ENCODE measurements at places on chromosomes 1 and 21. TPM values are rescaled to one million over a fixed set of nuclear protein-coding genes. Genes with fewer than 3 reads are reported as not detected.

GRCh38 chr21:21921410-21922232 is 923.4 kb downstream of the NCAM2 start:
- DNase-seq, result no peak
- no peak overlapping the region for H3K27ac ChIP-seq
- H3K36me3 ChIP-seq, result no peaks in the 10 kb centered on the region
- no peaks in the 10 kb centered on the region for H3K27me3 ChIP-seq

DNA sequence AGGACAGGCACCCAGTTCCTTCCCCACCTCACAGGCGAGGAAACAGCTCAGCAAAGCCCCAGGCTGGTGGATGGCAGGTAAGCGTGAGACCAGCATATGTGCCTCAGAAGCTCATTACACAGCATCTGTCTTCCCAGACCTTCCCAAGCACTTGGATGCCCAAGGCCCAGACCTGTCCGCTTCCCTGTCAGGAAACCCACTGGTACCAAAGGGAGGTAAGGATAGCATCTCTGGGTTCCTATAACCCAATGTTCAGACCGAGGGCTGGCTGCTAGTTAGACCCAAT is 3.3 kb downstream of the POFUT2 start:
- H3K4me3 ChIP-seq, result no peak overlapping the region
- no peak for DNase-seq
- H3K36me3 ChIP-seq, result peaks cover 56% of the 10 kb centered on the region
- no peak overlapping the region for H3K27ac ChIP-seq
- H3K27me3 ChIP-seq, result no peaks in the 10 kb centered on the region
- peaks cover 15% of the 10 kb centered on the region for H3K4me1 ChIP-seq

The NBPF10 gene
- 4.4 TPM for total RNA-seq

The PLA2G5 gene
- total RNA-seq, result not detected

DNA sequence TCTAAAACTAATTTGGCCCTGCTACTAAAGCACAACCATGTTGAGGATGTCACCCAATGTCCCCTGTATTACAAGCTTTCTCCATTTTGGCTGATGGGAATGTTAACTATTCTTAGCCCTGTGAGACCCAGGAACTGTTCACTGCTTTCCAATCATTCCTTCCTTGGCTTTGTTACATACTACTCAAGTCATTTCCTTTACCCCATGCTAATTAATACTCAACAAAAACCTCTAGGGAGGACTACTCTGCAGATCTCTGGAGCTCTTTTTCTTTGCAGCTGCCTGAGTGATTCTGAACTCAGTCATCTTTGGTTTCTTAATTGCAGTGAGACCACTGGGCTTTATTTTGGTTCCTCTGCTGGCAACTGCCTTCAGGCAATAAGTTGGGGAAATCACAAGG is 23.3 kb upstream of the RPE65 start:
- no peak overlapping the region for H3K27ac ChIP-seq
- no peak for DNase-seq
- no peaks in the 10 kb centered on the region for H3K36me3 ChIP-seq
- H3K27me3 ChIP-seq, result no peaks in the 10 kb centered on the region

- H3K4me3 ChIP-seq, result no peak overlapping the region
- no peaks in the 10 kb centered on the region for H3K4me1 ChIP-seq
- no peak for DNase-seq
- H3K27ac ChIP-seq, result no peak overlapping the region
Measured at GRCh38 chr1:224881762-224882211, 47.7 kb upstream of the DNAH14 start.

The ZBTB8B gene
- not detected for total RNA-seq

The SPRR5 gene
- total RNA-seq, result not detected

The KLHDC7A gene
- not detected for total RNA-seq

The KRTAP7-1 gene
- total RNA-seq, result not detected

GRCh38 chr1:194060481-194060880 is 874.1 kb upstream of the B3GALT2 start:
- peaks cover 37% of the 10 kb centered on the region for H3K4me1 ChIP-seq
- no peaks in the 10 kb centered on the region for H3K27me3 ChIP-seq

The C1orf105 gene
- not detected for total RNA-seq

The HCRTR1 gene
- total RNA-seq, result not detected

- peaks cover 2% of the 10 kb centered on the region for H3K27me3 ChIP-seq
- no peak overlapping the region for H3K4me3 ChIP-seq
Measured at GRCh38 chr1:20070357-20070756, 363 bp downstream of the PLA2G5 start.

The GJB4 gene
- total RNA-seq, result not detected

The C1orf167 gene
- not detected for total RNA-seq

DNA sequence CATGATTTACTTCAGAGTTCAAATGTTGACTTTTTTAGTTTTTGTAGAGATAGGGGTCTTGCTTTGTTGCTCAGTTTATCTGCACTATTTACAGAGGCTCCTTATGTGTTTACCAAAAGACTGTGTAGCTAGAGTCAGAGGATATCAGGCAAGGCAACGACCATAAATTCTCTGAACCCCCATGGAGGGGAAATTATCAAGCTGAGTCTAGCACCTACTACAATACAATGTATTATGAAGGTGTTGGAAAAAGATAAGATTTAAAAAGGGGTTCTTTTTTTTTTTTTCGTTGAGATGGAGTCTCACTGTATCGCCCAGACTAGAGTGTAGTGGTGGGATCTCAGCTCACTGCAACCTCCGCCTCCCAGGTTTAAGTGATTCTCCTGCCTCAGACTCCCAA is 16.4 kb downstream of the GMEB1 start:
- H3K4me3 ChIP-seq, result no peak overlapping the region
- no peak for DNase-seq
- H3K27me3 ChIP-seq, result no peaks in the 10 kb centered on the region
- H3K27ac ChIP-seq, result no peak overlapping the region
- H3K36me3 ChIP-seq, result peaks cover 43% of the 10 kb centered on the region

- no peak overlapping the region for H3K27ac ChIP-seq
- DNase-seq, result no peak
- no peak overlapping the region for H3K4me3 ChIP-seq
- H3K4me1 ChIP-seq, result no peaks in the 10 kb centered on the region
- H3K27me3 ChIP-seq, result peaks cover 12% of the 10 kb centered on the region
Measured at GRCh38 chr1:33402206-33402605, 28.7 kb downstream of the PHC2 start.

DNA sequence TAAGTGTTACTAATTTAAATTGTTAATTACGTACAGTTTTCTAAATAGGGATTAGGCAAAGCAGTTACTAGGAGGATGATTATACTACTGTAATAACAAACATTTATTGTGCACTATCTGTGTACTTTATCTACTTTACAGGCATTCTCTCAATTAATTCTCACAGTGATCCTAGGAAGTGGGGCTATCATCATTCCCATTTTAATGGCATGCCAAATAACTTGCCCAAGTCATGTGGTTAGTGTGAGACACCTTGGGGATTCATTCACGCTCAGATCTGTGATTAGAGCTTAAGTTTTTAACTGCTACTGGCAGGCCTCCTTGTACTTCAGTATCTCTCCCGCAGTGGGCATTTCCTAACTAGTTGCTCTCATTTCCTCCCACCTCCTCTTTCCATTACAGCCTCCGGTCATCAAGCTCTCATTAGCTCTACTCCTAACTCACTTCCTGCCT is 11.5 kb downstream of the PHLDA3 start:
- no peaks in the 10 kb centered on the region for H3K27me3 ChIP-seq
- no peak overlapping the region for H3K27ac ChIP-seq
- no peak for DNase-seq
- no peaks in the 10 kb centered on the region for H3K36me3 ChIP-seq

GRCh38 chr1:153174624-153175023 is 23.9 kb upstream of the SPRR2G start:
- no peaks in the 10 kb centered on the region for H3K36me3 ChIP-seq
- H3K4me3 ChIP-seq, result no peak overlapping the region
- H3K27me3 ChIP-seq, result peaks cover 4% of the 10 kb centered on the region
- no peak overlapping the region for H3K27ac ChIP-seq
- no peak for DNase-seq
